SJCRH30 (cell line): ENCODE measurements at places on chromosomes 16 and 17. TPM values are rescaled to one million over a fixed set of nuclear protein-coding genes. Genes with fewer than 3 reads are reported as not detected.

The C17orf50 gene
- total RNA-seq: not detected in 2 replicates

The OSGIN1 gene
- 1.7 and 2.1 TPM in 2 replicates for total RNA-seq

The CCL13 gene
- total RNA-seq: not detected in 2 replicates

The STAT3 gene
- 107 and 113 TPM in 2 replicates for total RNA-seq

The NTN1 gene
- total RNA-seq: 10.4 TPM in 2 replicates

The RAPGEFL1 gene
- 1.6 and 2.7 TPM in 2 replicates for total RNA-seq

The PDP2 gene
- 13.8 and 18.1 TPM in 2 replicates for total RNA-seq

GRCh38 chr17:82419540-82419939, 1.2 kb upstream of the OGFOD3 start:
- DNase-seq: no peak

DNA sequence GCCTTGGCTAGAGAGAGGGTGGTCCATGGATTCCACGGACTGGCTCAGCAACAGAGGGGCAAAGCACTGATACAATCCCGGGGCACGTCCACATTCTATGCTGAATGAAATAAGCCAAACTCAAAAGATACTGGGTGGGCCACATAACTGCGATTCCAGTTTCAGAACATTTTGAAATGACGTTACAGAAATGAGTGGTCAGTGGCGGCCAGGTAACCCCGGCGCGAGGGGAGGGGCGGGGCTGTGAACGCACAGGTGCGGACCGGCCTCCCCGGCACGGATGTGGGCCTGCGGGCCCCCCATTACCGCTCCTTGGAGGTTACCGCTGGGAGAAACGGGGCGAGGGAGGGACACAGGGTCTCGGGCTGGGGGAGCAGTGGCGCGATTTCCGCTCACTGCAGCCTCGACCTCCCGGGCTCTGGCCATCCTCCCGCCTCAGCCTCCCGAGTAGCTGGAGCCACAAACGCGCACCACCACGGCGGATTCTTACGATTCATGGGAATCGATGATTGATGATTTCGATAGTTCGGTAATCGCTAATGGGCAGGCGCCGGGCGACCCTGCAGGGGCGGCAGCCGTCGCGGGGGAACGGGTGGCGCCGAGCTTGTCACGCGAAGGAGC, 559 bp downstream of the MVD start:
- no peak for DNase-seq

- no peak for DNase-seq
These were observed 1.6 kb downstream of the XYLT1 start for GRCh38 chr16:17469011-17469740.

DNA sequence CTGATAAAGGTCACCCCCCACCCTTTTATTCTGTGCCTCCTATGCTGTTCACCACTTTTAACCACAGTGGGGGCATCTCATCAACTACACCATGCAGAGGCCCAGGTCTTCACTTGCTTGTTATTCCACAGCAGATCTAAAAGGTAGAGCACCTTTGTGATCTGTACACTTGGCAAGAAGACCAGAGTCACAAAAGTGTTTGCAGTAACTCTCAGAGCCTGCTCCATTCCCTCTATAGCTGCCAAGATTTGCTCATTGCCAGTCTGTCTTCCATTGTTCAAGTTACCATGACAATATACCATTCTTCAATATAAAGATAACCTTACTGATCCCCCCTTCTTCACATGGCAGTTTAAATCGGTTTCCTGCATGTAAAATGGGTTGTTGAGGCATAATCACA, 180.0 kb downstream of the TOX3 start:
- no peak for DNase-seq

GRCh38 chr17:31321481-31321880, at the start of gene EVI2A:
Gene EVI2A, minus strand, starts transcription at chr17:31321622. Its CDS starts 2,609 bp downstream, at chr17:31319013.
- DNase-seq: peak; percentile 28

DNA sequence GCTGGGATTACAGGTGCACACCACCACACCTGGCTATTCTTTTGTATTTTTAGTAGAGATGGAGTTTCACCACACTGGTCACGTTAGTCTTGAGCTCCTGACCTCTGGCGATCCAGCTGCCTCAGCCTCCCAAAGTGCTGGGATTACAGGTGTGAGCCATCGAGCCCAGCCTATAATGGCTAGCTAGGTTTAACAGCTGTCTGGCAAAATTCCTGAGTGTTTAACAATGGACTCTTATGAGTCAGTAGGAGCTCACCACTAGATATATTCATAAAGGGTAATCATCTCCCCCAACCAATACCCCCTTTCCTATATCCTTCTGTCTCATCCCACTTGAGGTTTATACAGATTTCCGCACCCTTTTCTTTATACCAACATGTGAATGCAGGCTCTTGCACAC, 91.5 kb upstream of the CDH13 start:
- no peak for DNase-seq

DNA sequence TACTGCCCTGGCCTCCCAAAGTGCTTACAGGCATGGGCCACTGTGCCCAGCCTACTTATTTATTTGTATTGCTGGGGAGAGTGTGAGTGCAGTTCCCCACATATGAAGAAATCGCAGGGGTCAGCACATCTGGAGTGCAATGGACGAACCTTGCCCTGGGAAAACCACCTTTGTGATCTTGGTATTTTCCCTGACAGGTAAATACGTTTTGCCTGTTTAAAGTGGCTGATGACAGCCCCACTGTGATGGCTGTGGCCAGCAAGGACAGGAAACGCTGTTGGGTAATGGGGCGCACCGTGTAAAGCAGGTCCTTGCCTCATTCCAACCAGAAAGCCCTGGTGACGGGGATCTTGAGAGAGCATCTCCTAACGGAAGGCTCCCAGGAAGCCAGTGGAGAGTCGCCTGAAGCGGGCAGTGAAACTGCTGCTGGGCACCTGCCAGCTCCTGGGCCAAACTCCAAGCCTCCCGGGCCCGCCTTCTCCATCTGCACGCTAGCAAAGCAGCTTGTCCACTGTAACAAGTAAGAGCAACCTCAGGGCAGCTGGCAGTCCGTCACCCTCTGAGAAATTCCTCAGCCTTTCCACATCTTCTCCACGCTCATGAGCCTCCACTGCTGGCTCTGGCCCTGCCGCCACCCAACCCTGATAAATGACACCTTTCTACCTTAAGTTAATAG, 17.5 kb downstream of the EMC8 start:
- DNase-seq: no peak

DNA sequence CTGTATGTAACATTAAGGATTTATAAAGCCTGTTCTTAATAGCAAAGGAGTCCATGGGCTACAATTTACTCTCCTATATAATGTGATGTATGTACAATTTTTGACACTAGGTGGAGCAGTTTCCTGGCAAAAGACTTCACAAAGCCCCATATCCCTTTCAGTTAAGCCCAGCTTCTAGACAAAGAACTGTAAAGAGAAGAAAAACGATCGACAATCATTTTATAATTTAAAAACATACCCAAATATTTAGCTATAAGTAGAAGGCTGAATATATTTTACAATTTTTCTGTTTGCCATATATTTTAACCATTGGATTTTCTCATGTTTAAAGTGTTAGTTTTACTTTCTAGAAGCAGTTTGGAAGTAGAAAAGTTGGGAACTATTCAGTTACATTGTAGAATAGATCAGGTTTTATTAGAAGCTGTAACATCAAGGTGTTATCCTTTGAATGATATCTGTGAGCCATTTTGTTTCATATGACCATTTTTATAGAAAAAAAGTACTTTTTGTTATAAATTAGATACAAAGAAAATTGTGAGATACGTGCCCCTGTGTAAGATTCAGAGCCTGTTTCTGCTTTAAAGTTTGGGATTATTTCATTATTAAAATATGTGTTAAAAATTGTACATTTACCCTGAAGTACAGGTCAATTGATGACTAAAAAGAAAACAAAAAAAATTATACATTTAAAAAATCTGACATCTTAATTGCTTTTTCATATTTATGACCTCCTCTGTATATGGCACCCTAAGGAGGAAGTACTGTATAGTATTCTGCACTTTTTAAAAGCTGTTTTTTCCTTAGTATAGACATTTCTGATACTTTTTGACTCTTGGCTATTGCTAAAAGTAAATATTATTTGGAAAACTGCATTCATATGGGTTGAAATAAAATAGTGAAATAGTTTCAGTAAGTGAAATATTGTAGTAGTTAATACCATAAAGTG, 46.3 kb downstream of the VMP1 start:
- peak; percentile 86 for DNase-seq

GRCh38 chr17:57943140-57943539, 12.1 kb downstream of the CUEDC1 start:
- DNase-seq: no peak

DNA sequence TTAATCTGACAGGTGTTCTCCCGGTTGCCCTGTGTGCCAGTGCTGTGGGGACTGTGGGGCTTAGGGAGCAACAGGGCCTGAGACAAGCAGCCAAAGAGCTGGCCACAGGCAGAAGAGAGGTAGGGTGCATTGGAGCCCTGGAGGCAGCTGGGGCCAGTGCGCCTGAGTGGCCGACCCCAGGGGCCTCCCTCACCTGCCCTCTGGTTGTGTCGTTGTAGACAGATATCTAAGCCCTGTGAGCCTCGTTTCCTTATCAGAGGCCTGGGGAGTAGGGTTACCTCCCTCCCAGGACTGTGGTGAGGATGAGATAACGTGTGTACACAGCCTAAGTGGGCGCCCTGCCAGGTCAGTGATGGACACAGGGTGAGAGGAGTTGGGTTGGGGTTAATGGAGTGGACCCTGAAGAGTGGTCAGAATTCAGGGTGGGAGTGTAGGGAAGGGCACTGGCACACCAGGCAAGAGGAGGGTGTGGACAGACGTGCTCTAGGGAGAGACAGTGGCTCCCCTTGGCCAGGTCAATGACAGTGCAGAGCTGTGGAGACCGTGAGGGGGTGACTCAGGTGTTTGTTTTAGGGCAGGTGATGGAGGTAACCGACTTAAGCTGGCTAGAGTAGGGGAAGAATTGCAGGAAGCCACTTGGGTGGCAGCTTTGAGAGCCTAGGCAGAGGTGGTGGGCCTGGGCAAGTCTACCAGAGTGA, 3.4 kb downstream of the NARF start:
- no peak for DNase-seq

GRCh38 chr17:45288825-45289224, 26.9 kb upstream of the SPATA32 start:
- no peak for DNase-seq

GRCh38 chr16:4890026-4890425, 42.7 kb downstream of the UBN1 start:
- no peak for DNase-seq

DNA sequence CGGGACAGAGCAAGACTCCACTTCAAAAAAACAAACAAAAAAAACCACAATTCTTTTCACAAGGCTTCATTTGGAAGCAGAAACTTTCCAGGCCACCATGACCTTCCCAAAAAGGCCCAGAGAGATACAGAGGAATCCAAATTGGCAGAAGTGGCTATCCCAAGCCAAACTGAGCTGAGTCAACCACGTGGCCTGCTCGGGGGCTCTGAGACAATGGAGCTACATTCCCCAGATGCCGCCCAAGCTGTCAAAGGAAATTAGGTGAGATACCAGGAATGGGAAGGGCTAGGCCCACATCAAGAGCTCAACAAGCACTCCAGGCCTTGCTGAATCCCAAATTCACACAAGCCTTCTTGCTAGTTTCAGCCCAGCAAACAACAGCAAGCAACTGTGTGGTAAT, 5.7 kb upstream of the EXOSC6 start:
- no peak for DNase-seq

GRCh38 chr17:79174905-79175856, 100.6 kb downstream of the ENGASE start:
- no peak for DNase-seq

GRCh38 chr17:18992454-18993130, 12.0 kb downstream of the FAM83G start:
- DNase-seq: no peak

DNA sequence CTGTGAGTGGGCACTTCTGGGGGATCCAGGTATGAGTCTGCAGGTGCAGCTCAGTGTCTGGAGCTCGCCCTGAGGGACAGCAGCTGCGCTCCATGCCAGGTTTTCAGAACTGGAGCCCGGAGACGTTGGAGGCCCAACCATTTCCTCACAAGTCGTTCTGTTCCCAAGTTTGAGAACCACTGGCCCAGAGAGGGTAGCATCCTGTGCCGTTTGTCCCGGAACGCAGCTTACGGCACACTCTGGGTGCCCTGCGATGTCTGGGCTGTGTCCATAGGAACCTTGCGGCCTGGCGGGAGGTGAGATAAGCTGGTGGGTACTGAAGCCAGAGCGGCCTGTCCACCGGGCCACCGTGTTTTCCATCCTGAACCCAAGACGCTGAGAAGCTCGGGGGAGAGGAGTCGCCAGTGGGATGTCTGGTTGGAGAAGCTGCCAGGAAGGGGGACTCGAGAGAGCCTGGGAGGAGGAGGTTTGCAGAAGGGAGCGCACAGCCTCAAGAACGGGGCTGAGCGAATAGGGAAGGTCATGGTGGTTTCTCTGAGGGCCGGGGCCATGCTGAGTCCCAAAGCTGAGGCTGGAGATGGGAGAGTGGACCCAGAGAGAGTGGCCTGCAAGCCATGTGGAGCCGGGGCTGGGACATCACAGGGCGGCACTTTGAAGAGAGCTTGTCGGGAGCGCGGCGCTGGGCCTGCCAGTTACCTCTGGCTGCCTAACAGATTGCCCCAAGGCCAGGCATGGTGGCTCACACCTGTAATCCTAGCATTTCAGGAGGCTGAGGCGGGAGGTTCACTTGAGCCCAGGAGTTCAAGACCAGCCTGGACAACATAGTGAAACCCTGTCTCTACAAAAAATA, 211.0 kb upstream of the GSE1 start:
- no peak for DNase-seq

DNA sequence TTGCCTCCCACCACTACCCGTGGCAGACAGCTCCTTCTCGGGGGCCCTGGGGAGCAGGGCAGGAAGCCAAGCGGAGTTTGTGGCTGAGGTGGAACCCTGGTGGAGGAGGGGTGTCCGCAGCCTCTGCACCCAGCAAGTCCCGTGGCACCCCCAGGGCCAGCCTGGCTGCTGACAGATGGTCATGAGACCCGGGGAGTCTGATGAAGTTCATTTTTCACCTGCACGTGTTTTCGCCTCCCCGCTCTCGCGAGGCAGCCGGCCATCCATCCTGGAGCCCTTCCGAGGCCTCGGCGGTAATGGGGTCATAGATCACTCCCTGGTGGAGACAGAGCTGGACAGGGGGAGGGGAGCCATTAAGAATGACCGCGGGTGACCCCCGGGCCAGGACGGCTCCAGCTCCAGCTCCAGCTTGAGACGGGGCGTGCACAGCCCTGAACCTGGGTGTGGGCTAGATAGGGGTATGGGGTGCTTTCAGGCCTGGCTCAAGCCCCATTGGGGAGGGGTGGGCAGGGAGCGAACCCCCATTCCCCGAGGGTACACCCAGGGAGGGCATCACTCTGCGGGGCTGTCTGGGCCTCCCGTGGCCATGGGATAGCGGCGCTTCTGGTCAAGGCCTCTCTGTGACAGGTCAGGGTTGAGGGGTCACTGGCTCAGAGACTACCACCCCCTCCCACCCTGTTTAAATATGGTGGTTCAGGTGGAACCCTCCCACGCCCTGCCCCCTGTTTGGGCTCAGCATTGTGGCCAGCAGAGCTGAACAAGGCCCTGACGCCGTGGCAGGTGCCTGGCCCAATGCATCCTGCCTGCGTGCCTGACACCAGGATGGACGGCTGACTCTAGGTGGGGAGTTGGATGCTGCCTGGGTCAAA, 227.4 kb upstream of the GSE1 start:
- no peak for DNase-seq

- no peak for DNase-seq
These were observed 84.6 kb downstream of the MRTFB start for GRCh38 chr16:14155572-14156190.

GRCh38 chr16:68400924-68401460, 47.3 kb downstream of the SMPD3 start:
- DNase-seq: no peak

GRCh38 chr17:63963123-63963522, 9.6 kb downstream of the SCN4A start:
- no peak for DNase-seq

- no peak for DNase-seq
These were observed 573.4 kb downstream of the CDH13 start for GRCh38 chr16:83200005-83200779.
